ENCODE measurements at places on chromosomes 12 and 14.
A peak's percentile ranks its signal among the peaks of the same experiment; 100 is the strongest.

DNA sequence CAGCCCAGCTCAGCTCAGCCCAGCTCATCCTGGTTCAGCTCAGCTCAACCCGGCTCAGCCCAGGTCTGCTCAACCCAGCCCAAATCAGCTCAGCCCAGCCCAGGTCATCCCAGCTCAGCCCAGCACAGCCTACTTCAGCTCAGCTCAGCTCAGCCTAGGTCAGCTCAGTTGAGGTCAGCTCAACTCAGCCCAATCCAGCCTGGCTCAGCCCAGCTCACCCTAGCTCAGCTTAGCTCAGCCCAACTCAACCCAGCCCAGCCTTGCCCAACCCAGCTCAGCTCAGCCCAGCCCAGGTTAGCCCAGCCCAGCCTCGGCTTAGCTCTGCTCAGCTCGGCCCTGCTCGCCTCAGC, 332.3 kb downstream of the TMEM121 start:
- DNase-seq: no peak

DNA sequence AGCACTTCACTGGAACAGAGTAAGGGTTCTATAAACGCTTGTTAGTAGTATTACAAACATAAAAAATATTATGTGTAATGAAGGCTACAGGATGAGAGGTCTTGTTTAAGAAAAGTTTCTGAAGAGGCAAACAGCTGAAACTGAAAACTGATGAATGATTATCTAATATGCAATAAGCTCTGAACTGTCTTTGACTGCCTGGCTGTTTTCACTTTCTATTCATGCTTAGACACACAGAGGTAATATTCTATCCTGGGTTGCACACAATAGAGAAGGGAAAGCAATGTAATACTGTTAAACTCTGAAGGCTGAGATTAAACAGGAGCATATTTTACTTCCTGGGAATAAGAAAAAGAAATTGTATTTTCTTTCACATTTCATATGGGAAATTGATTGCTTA, 251.3 kb downstream of the ALX1 start:
- no peak for DNase-seq

GRCh38 chr12:48279101-48279500, 71.6 kb downstream of the ZNF641 start:
- no peak for DNase-seq

DNA sequence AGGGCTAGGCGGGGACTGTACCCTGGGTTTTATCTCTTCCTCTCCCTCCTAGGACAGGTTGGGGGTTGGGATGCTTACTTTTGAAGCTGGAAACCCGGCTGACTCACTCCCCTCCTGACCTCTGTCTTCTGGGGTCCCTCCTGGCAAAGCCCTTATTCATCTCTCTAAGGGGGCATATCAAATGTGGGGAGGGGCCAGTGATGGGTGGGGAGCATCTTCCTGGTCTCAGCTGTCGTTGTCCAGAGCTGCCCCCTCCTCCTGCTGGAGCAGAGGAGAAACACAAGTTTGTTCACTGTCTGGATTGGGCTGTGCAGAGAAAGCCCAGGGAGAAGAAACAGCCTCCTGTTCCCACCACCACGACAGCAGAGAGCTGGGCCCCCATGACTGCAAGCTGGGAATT, 85.8 kb downstream of the TNFAIP2 start:
- DNase-seq: peak; percentile 36

GRCh38 chr14:71143381-71144290, 236.4 kb downstream of the PCNX1 start:
- peak; percentile 43 for DNase-seq

DNA sequence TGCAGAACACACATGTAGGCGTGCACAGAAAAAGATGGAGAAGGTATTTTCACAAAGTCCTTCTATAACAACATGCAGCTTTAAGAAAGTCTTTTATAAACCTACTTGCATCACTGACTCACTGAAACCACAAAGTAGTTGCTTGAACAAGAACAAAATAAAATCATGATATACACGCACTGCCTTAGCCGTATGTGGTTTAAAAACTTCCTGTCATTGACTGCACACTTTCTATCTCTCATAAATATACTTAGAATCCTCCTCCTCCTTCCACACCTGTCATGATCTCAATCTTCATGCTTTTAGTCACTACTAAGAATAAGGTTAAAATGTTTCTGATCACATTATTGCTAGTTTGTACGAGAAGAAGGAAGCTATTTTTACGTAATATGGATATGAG, 31.8 kb upstream of the RAD51AP1 start:
- DNase-seq: peak; percentile 5

DNA sequence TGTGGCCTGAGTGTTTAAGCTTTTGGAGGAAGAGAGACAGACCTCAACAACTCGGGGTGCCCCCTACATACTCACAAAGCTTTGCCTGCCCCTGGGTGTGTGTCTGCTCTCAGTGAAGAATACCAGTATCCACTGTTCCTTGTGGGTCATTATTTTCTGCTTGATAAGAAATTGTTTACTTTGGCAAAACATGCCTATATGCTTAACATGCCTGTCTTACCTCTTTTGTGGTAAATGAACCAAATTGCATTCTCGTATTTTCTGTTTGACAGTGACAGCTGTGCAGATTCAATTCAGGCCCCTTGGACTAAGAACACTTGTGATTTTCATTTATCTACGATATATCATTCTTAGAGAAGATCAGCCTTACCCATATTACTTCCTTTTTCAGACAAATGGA, 50.6 kb upstream of the REP15 start:
- DNase-seq: no peak

GRCh38 chr14:76688383-76688671, 72.9 kb upstream of the VASH1 start:
- no peak for DNase-seq

DNA sequence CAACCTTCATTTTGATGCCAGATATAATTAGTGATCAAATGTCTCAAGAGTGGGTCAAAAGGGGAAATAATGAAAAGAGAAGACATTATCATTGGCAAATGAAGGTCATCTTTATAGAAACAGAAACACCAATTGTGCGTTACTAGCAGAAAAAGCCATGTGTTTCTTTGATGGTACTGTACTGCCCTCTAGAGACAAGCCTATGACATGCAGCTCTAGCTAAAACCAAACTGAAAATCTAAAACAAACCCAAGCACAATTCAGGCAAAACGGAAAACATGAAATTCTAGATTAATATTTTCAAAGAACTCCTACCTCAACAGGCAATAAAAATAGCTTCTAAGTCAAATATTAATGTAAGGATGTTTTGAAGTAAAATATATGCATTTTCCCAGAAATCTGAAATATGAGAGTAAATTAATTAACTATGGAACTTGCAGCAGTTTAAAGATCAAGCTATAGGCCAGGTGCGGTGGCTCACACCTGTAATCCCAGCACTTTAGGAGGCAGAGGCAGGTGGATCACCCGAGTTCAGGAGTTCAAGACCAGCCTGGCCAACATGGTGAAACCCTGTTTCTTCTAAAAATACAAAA, 115.4 kb downstream of the KLHL28 start:
- peak; percentile 56 for DNase-seq
